ENCODE measurements at places on chromosomes 1 and 21. TPM values are rescaled to one million over a fixed set of nuclear protein-coding genes. Genes with fewer than 3 reads are reported as not detected.

DNA sequence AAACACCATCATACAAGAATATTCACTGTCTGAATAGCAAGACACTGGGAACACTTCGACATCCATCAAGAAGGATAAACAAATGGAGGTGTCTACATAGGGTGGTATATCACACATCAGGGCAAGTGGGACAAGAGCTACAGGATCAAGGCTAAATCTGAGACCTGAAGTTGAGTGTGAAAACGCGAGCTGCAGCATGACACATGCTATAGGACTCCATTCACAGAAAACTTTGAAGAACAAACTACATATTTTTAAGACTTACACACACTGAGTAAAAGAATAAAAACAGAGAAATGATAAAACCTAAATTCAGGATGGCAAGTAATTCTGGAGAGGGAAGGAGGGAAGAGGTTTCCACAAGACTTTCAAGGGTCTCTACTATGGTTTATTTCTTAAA is 2.1 kb downstream of the TTC39A start:
- no peaks in the 10 kb centered on the region for H3K36me3 ChIP-seq
- H3K4me1 ChIP-seq, result no peaks in the 10 kb centered on the region
- no peak for DNase-seq

GRCh38 chr1:6365047-6365446 is 28.5 kb downstream of the ACOT7 start:
- no peak overlapping the region for H3K4me3 ChIP-seq
- H3K4me1 ChIP-seq, result no peaks in the 10 kb centered on the region
- no peak for DNase-seq
- no peaks in the 10 kb centered on the region for H3K36me3 ChIP-seq

DNA sequence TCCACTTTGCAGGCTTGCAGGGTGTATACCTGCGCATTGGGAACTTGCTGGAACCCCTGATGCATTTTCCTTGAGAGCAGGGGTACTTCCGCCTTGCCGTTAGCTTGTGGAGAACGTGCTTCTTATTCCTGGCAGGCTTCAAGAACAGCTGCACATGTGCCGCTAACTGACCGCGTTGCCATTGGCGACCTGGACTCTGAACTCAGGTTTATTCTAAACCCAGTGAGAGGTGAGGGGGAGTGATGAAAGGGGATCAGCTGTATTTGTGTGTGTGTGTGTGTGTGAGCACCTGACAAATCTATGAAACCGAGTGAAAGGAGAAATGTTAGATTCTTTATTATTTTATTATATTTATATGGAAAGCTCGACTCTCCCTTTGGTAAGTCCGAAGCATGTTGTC is 128.6 kb downstream of the HUNK start:
- H3K27me3 ChIP-seq, result no peaks in the 10 kb centered on the region
- no peaks in the 10 kb centered on the region for H3K4me1 ChIP-seq
- no peak overlapping the region for H3K4me3 ChIP-seq
- H3K27ac ChIP-seq, result no peak overlapping the region

GRCh38 chr1:229059671-229060539 is 211.0 kb upstream of the RAB4A start:
- H3K27ac ChIP-seq, result no peak overlapping the region
- H3K27me3 ChIP-seq, result no peaks in the 10 kb centered on the region
- no peak overlapping the region for H3K4me3 ChIP-seq

DNA sequence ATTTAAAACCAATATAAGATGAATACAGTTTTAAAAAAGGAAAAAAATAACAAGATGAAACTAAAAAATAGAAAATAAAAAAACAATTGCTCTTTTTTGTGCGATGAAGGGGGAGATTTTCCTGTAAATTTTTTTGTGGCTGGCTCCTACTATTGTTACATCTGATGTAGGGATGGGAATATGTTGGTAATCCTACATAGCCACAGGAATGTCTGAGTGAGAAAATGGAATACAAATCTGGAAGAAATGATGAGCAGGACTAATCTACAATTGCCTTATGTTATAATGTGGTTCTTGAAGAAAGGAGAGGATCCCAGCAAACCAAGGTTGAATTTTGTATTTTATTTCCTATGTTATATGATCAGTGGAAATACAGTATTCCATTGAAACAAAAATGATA is 40.9 kb downstream of the ATP6V1G3 start:
- H3K4me1 ChIP-seq, result no peaks in the 10 kb centered on the region
- no peak overlapping the region for H3K27ac ChIP-seq
- DNase-seq, result no peak
- H3K27me3 ChIP-seq, result no peaks in the 10 kb centered on the region

GRCh38 chr1:228987736-228988506 is 252.6 kb downstream of the RHOU start:
- no peaks in the 10 kb centered on the region for H3K27me3 ChIP-seq
- no peak overlapping the region for H3K27ac ChIP-seq
- DNase-seq, result no peak
- no peaks in the 10 kb centered on the region for H3K4me1 ChIP-seq

GRCh38 chr1:46179138-46180081 is 3.1 kb upstream of the P3R3URF start:
- H3K27ac ChIP-seq, result no peak overlapping the region
- peak; percentile 82 for DNase-seq
- no peaks in the 10 kb centered on the region for H3K27me3 ChIP-seq
- H3K4me3 ChIP-seq, result no peak overlapping the region
- H3K4me1 ChIP-seq, result no peaks in the 10 kb centered on the region
- no peaks in the 10 kb centered on the region for H3K36me3 ChIP-seq

GRCh38 chr1:82218846-82219245 is 418.1 kb downstream of the ADGRL2 start:
- H3K36me3 ChIP-seq, result no peaks in the 10 kb centered on the region
- H3K4me1 ChIP-seq, result peaks cover 3% of the 10 kb centered on the region
- H3K27me3 ChIP-seq, result no peaks in the 10 kb centered on the region
- no peak for DNase-seq
- no peak overlapping the region for H3K4me3 ChIP-seq

DNA sequence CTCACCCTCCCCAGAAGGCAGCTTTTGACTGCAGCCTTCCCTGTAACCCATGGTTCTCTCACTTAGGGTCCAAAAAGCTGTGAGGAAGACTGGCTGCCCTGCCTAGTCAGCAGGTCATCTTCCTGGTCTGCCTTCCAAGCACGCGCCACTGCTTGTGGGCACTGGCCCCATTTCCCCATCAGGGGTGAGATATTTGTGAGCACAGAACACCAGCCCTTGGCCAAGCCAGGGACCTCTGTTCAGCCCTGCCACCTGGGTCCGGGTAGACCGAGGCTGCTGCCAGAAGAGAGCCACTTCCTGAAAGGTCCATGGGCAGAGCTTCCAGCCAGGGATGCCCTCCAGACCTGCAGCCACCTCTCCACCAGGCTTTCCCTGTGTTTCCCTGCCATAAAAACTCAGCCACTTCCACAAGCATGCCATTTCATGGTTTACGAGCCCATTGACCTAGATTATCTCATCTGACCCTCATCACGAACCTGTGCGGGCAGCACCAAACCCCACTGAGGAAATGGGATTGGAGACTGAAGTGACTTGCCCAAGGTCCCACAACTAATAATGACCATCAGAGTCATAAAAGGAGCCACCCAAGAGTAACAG is 40.5 kb downstream of the GLIS1 start:
- no peak overlapping the region for H3K4me3 ChIP-seq
- DNase-seq, result no peak
- H3K4me1 ChIP-seq, result no peaks in the 10 kb centered on the region
- H3K36me3 ChIP-seq, result no peaks in the 10 kb centered on the region
- no peaks in the 10 kb centered on the region for H3K27me3 ChIP-seq

DNA sequence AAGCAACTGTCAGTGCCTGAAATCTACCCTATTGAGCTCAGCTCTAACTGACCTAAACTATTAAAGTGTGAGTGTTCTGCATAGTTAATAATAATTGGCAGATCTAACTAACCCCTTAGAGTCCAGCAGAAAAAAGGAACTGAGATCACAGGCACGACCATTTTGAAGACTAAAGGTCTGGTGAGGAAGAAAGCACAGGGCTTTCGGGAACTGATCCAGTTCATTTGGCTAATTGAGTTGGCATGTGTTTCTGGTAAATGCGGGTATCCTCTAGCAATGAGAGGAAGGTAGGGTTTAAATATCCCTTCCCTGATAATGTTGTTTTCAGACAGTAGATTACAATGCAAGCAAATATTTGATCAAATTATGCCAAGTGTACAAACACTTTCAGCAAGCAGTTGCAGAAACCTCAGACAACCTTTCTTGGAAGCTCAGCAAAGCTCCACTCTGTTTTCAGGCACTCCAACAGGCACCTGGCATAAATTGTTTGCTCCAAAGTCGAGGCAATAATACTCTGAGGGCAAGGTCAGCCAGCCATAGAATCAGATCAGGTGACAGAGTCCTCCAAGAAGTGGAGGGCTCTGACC is 100.8 kb downstream of the KCNK1 start:
- H3K36me3 ChIP-seq, result no peaks in the 10 kb centered on the region
- H3K4me3 ChIP-seq, result no peak overlapping the region
- no peak overlapping the region for H3K27ac ChIP-seq
- H3K27me3 ChIP-seq, result no peaks in the 10 kb centered on the region

DNA sequence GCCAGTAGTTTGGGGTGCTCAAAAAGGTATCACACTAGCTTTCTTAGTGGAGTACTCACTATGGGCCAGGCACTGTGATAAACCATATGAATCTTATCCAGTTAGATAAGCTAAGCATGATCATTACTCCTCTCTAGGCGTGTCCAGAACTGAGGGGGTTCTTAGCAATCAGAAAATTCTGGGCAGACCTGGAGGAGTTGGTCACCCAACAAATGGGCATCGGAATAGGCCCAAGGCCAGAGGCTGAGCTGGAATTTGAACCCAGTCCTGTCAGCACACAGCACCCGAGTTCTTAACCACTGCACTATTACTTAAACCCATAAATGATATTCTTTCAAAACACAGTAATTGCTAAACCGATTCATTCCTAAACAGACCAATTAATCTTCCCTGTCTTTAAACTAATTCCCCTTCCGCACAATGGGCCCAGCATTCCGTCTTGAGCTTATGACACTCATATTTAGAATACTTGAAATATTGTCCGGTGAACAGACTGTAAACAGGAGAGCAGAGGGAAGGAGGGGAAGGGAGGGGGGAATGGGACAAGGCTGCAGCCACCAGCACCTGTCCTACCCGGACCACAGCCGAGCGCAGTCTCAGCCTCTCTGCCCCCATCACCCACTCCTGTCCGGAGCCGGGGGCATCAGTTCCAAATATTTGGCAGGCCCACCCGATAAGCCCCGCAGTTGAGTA is 113.0 kb upstream of the GADD45A start:
- H3K27ac ChIP-seq, result no peak overlapping the region
- H3K4me1 ChIP-seq, result no peaks in the 10 kb centered on the region
- no peak for DNase-seq
- H3K4me3 ChIP-seq, result no peak overlapping the region
- H3K27me3 ChIP-seq, result no peaks in the 10 kb centered on the region
- no peaks in the 10 kb centered on the region for H3K36me3 ChIP-seq

DNA sequence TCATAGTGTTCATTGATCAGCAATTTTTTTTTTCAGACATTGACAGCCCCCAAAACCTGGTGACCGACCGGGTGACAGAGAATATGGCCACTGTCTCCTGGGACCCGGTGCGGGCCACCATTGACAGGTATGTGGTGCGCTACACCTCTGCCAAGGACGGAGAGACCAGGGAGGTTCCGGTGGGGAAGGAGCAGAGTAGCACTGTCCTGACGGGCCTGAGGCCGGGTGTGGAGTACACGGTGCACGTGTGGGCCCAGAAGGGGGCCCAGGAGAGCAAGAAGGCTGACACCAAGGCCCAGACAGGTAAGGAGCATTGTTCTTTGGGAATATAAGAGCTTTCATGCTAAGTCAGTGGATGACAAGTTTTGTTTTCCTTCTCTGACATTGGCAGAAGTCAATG is 49.3 kb downstream of the TNN start:
- H3K27me3 ChIP-seq, result no peaks in the 10 kb centered on the region
- no peak overlapping the region for H3K4me3 ChIP-seq
- H3K27ac ChIP-seq, result no peak overlapping the region
- no peak for DNase-seq
- H3K4me1 ChIP-seq, result no peaks in the 10 kb centered on the region

DNA sequence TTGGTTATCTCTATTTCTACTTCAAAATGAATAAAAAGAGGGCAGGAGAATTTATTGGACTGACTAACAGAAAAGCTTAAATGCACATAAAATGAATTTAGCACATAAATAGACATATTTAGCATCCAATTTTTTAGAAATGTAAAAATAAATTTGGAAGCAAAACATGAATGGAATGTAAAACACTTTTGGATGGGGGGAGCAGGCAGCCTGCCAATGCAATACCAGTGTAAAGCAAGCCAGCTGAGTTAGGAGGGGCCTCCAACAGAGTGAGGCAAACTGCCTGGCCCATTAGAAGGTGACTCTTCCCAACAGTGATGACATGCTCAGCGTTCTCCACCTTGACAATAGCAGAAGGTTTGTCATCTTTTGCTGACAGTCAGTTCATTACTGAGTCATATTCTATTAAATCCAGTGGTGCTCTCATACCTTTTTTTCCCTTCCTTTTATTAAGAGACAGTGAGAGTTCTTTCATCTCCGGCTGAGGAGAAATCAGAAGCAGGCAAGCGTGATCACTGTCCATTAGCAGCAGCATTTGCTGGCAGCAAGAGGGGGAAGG is 19.5 kb upstream of the EXO1 start:
- no peak for DNase-seq
- no peaks in the 10 kb centered on the region for H3K27me3 ChIP-seq
- H3K4me3 ChIP-seq, result no peak overlapping the region
- H3K36me3 ChIP-seq, result no peaks in the 10 kb centered on the region

- peak overlapping the region; percentile 74 for H3K4me3 ChIP-seq
- DNase-seq, result no peak
- H3K27ac ChIP-seq, result no peak overlapping the region
- no peaks in the 10 kb centered on the region for H3K27me3 ChIP-seq
- no peaks in the 10 kb centered on the region for H3K36me3 ChIP-seq
Observed at GRCh38 chr21:37074546-37074945, 1.5 kb downstream of the TTC3 start.

DNA sequence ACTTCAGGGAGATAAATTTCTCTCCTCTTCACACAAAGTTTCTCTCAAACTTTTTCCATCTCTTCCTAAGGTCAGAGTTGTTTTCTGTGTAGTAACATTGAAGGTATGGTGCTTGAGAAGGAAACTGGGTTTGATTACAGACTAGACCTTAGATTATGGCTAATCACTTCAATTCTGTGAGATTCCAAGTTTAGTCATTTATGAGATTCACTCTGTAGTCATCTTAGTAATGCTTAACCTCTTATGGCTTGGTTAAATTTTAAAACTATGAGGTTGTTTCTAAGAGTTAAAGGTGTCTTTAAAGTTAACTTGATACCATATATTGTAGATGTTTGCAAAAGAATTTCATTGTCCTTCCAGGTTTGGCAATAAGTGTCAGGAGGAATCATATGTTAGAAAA is 1092.2 kb downstream of the KCNT2 start:
- H3K27ac ChIP-seq, result no peak overlapping the region
- no peaks in the 10 kb centered on the region for H3K4me1 ChIP-seq
- H3K27me3 ChIP-seq, result no peaks in the 10 kb centered on the region

The EPHA8 gene
- total RNA-seq, result not detected

The ATPAF1 gene
- total RNA-seq, result 26.9 TPM

The SPRR2G gene
- total RNA-seq, result not detected

The GJA4 gene
- total RNA-seq, result 45.4 TPM

The OLIG2 gene
- not detected for total RNA-seq

The SDF4 gene
- 138 TPM for total RNA-seq

The CRABP2 gene
- total RNA-seq, result 34.4 TPM

The HSPB7 gene
- 802 TPM for total RNA-seq
